ENCODE measurements at places on chromosomes 12 and 14. TPM values are rescaled to one million over a fixed set of nuclear protein-coding genes. Genes with fewer than 3 reads are reported as not detected.
A peak's percentile ranks its signal among the peaks of the same experiment; 100 is the strongest.

- DNase-seq = no peak
Observed at GRCh38 chr12:52828591-52829021, 5.5 kb downstream of the KRT79 start.

GRCh38 chr12:121165316-121165715 lies 32.6 kb downstream of the P2RX7 start:
- no peak for DNase-seq

- DNase-seq = no peak
Observed at GRCh38 chr12:127133675-127134335, 1133.2 kb upstream of the TMEM132C start.

- DNase-seq = no peak
Observed at GRCh38 chr14:93970585-93970964, 5.8 kb downstream of the ASB2 start.

- DNase-seq = no peak
Observed at GRCh38 chr12:130013771-130014484, 110.1 kb upstream of the TMEM132D start.

GRCh38 chr14:22837750-22838538 lies 1.6 kb downstream of the MMP14 start:
- peak; percentile 46 for DNase-seq

DNA sequence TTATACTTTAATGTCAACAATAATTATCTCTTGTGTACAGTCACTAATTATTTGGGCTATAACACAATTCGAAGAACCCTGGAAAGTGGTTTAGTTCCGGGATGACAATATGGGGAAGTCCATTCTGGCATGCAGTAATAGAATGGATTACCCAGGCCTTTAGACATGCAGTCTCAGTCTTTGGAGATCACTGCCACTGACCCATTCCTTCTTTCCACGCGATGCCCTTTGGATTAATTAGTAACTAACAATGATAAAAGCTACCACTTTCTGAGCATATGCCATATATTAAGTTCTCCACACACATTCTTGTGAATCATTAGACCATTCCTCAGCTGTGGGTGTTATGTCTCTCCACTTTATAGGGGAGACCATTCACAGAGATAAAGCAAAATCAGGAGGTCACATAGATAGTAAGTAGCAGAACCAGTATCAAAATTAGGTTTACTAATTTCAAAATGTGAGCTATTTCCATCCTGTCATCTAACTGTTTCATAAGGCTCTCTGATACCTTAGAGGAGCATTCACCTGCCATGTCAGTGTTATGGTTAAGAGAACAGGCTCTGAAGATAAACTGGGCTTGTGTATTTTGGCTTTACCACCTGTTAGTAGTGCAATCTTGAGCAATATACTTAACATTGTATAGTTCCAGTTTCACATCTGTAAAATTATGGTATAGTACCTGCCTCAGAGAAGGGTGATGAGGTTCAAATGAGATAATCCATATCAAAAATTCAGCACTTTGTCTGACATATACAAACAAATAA lies 27.2 kb upstream of the KCNJ8 start:
- DNase-seq = no peak

DNA sequence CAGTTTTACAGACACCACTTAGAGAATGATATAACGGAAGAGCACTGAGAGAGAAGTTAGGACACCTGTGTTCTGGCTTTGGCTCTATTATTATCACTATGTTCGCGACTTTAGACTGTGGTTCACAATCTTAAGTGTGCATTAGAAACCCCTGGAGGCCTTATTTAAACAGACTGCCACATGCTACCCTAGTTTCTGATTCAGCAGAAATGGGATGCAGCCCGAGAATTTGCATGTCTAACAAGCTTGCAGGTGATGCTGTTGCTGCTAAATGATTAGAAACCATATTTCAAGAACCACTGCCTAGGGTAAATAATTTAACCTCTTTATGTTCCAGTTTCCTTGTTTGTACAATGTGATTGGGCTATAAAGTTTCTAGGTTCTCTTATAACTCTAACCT lies 3.6 kb upstream of the RAD51AP1 start:
- DNase-seq = no peak

DNA sequence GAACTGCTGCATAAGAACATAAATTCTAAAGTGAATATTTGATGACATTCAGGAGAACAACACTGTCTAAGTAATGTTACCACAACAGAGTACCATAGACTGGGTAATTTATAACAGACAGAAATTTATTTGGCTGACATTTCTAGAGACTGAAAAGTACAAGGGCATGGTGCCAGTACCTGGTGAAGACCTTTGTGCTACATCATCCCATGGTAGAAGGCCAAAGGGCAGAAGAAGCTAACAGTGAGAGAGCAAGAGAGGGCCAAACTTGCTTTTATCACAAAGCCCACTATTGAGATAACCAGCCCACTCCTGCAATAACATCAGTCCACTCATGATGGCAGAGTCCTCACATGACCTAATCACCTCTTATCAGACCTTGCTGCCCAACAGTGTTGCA lies 88.8 kb downstream of the FIGNL2 start:
- DNase-seq = no peak

GRCh38 chr12:126083926-126084325 lies 1018.7 kb downstream of the AACS start:
- DNase-seq = no peak

GRCh38 chr12:49947593-49948226 lies 2.8 kb upstream of the AQP2 start:
- DNase-seq = no peak

DNA sequence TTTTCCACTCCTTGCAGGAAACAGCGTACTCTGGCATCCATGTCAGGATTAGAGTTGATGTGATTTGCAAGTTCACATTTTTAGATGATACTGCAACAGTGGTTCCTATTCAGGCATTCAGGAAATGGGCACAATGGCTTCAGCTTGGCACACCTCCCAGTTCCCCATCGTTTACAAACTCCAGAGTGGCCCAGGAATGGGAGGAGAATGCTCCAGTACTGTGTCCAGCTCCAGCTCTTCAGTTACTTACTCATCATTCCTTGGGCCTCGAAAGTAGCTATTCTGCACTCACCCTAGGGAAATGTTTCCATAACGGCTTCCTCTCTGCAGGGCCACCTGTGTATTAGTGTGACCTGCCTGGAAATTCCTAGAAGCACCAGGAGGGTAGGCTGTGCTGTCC lies 239.7 kb upstream of the RGS6 start:
- no peak for DNase-seq

- DNase-seq = no peak
Observed at GRCh38 chr14:26078561-26078960, 519.3 kb downstream of the NOVA1 start.

GRCh38 chr12:124545508-124546418 lies 21.6 kb downstream of the NCOR2 start:
- peak; percentile 68 for DNase-seq

- DNase-seq = no peak
Observed at GRCh38 chr14:61889914-61890351, 127.7 kb downstream of the SNAPC1 start.

GRCh38 chr12:86331457-86331856 lies 75.3 kb upstream of the MGAT4C start:
- DNase-seq = no peak

- DNase-seq = no peak
Observed at GRCh38 chr12:107544937-107545336, 140.7 kb upstream of the PWP1 start.

- no peak for DNase-seq
Observed at GRCh38 chr12:42070036-42070435, 74.6 kb downstream of the GXYLT1 start.

GRCh38 chr14:87837296-87837695 lies 155.7 kb downstream of the GALC start:
- DNase-seq = no peak

- DNase-seq = no peak
Observed at GRCh38 chr12:508795-509194, 49.1 kb downstream of the B4GALNT3 start.

- DNase-seq = no peak
Observed at GRCh38 chr12:130008241-130008640, 104.4 kb upstream of the TMEM132D start.

DNA sequence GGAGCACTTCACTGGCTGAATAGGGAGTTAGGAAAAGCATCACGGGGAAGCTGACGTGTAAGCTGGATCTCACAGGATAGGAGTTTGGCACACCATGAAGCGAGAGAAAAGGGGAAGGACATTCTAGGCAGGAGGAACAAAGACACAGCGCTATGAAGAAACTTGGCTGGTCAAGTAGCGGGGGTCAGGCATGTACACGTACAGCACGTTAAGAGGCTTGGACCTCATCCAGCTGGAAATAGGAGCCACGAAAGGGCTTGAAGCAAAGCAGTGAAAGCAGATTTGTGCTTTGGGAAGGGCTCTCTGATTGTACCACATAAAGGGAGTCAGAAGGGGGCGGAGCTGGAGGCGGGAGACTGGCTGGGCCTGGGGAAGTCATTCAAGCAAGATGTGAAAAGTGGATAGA lies 19.6 kb upstream of the GALNT8 start:
- peak; percentile 49 for DNase-seq

DNA sequence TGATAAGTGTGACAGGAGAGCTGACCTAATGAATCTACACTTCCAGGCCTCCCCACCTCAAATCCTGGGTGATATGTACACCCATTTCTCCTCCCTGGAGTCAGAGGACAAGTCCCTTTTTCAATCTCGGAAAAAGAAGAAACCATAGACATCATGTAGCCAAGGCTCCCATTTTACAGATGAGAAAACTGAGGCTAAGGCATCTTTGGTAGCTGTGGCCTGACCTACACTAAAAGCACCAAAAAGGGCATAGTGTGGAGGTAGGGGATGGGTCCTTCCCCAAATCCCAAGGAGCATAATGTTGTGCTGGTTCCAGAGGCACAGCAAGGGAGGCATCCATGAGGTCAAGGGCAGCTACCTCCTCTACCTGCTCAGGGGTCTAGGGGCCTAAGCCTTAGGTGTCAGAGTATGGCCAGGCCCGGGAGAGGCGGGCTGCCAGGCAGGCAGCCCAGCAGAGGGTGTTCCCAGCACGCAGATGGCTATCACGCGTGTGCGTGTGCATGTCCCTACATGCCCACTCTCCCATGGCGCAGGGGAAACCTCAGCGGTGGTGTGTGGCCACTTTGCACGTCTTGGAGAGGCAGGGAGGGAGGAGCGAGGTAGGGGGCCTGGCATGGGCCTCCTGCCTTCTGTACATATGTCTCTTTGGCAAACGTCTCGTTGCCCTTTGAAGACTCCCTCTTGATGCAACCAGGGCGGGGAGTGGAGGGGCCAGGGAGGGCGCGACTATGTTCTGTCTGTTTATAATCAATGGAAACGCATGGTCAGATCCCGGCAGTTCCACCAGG lies 2.5 kb downstream of the PGF start:
- DNase-seq = no peak

The SLC10A1 gene
- not detected for total RNA-seq

The PZP gene
- total RNA-seq = 2.7 TPM

The TBX3 gene
- 50.9 TPM for total RNA-seq

The BMP4 gene
- 11.5 TPM for total RNA-seq

The RTL1 gene
- not detected for total RNA-seq
